ENCODE measurements at places on chromosomes 6 and 20. TPM values are rescaled to one million over a fixed set of nuclear protein-coding genes. Genes with fewer than 3 reads are reported as not detected.

Gene POFUT1
- 45.9 TPM for total RNA-seq

Gene EEF1A2
- total RNA-seq = 20.0 TPM

Gene METTL24
- total RNA-seq = 0.69 TPM

Gene LY6G6D
- total RNA-seq = not detected

DNA sequence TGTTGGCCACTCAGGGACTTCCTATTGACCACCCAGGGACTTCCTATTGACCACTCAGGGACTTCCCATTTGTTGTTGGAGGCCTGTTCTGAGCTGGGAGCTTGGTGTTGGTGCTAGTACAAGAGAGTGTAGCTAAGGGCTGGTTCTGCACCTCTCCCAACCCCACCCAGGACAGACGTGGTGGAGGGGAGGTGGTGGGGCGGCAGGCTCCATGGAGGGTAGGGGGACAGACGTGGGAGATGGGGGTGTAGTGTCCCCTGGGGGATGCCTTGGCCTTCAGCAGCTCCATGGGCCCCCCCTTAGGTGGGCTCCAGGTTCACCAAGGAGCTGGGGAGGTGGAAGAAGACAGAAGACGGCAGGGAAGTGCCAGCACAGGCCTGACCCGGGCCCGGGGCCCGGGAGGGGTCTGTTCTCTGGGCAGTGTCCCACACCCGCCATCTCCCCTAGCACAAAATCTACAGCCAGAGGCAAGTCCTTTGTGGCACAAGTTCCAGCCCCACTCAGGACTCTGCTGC lies 33.9 kb downstream of the CHRNA4 start:
- no peak for DNase-seq

GRCh38 chr6:47527274-47527673 lies 49.7 kb downstream of the CD2AP start:
- DNase-seq = no peak

GRCh38 chr20:13665709-13666395 lies 27.1 kb upstream of the TASP1 start:
- DNase-seq = no peak

DNA sequence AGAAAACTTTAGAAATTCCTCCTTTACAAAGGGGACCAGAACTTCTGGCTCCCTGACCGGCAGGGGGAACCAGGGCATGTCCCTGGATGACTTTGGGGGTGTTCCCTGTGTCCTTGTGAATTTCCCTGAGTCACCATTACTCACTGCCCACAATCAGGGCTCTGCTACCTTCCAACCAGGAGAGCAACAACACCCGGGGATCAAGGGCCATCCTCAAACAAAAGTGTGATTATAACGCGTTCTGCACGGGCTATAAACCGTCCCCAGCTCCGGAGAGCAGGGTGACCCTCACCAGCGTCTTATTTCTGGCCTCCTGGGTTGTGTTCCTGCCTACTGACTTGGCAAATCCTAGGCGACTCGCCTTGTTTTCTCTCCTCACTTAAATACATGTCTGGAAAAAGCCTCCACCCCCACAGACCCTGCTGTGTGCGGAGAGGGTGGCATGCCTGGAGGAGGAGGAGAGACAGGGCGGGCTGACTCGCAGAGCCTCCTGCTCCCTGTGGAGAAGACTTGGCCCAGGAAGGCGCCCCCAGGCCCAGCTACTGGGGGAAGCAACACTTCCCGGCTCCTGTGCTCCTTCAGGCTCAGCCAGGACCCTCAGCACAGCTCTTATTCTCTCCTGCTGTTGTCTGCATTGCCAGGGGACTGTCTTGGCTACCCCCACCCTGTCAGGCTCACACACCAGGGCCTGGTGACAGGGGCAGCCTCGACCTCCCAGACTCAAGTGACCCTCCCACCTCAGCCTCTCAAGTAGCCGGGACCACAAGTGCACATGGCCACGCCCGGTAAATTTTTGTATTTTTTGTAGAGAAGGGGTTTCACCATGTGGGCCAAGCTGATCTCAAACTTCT lies 54.1 kb downstream of the FGD2 start:
- peak; percentile 92 for DNase-seq

GRCh38 chr6:32842690-32843089 lies 1.2 kb downstream of the PSMB8 start:
- no peak for DNase-seq
